ENCODE measurements at places on chromosomes 6 and 20.
A peak's percentile ranks its signal among the peaks of the same experiment; 100 is the strongest.

GRCh38 chr6:143822584-143823024 is 20.5 kb upstream of the LTV1 start:
- DNase-seq = no peak

GRCh38 chr6:147000545-147001488 is 203.4 kb upstream of the STXBP5 start:
- no peak for DNase-seq

DNA sequence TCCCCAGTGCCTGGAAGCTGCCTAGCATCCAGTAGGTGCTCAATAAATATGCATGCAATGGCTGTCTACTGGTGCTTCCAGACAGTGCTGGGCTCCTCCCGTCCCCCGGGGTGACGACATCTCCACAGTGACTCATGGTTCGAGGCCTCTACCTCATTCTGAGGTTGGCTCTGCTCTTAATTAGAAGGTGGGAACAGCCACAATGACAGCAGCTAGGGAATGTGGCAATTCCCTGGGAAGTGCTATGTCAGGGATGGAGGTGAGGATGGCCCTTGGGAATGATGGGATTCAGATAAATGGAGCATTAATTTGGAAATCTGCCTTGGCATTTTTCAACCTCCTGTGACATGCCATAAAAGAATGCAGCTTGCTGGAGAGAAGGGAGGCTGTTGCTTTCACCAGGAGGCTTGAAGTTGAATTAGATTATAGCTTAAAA is 43.5 kb upstream of the NFATC2 start:
- no peak for DNase-seq

DNA sequence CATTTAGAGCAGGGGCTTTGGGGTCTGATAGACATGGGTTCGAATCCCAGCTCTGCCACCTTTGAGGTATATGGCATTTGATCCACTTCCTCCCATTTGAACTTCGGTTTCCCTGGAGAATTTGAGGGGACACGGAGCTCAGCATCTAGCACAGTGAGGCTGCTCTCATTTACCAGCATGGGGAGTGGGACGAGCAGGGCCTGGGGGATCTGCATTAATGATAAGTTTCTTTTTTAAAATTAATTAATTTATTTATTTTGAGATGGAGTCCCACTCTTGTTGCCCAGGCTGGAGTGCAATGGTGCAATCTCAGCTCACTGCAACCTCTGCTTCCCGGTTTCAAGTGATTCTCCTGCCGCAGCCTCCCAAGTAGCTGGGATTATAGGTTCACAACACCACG is 52.6 kb downstream of the VSTM2L start:
- DNase-seq = no peak

DNA sequence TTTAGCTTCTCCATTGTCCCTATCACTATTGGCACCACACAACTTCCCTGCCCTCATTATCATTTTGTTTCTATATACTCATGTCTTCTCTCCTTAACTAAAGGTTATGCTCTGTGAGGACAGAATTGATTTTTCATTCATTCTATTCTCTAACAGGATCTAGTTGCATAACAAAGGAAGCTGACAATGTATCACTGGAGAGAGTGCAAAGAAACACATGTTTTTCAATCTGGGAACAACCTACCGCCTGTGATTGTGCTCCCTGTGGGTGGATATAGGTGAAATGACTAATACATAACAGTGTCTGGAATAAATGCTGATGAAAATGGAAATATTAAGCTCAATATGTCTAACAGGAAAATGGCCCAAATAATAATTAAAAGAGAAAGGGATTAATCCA is 56.6 kb downstream of the COL12A1 start:
- DNase-seq = no peak

DNA sequence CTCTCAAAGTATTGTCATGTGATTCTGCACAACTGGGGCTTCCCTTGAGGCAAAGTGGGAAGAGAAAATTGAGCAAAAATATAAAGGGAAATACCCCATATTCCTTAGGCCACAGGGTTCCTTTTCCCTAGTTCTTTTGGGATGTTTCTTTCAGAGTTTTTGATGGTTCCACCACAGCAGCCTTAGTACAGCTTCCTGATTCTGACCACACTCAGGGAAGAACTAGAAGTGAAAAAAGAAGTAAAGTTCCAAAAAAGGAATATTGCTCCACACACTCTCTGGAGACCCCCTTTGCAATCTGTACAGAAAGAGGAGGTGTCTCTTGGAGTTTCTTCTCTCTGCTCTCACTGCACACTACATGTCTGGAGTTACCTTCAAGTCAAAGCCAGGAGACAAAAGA is 27.9 kb upstream of the HLA-DQA2 start:
- DNase-seq = no peak

GRCh38 chr20:59403261-59403961 is 103.0 kb downstream of the EDN3 start:
- DNase-seq = peak; percentile 60

DNA sequence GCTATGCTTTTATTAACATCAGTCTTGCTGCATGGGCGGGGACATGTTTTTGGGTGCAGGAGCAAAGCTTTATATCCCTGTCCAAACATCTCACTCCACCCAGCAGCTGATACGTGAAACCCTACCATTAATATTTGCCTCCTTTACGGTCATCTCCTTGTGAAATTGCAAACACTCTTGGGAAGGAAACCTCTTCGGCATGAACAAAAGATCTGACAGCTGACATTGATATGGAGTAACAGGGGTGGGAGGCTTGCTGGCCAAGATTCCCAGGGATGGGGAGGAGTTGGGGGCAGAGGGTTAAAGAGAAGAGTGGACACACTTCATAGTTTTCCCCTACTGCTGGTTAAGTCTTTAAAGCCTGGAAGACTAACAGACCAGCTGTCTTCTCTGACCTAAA is 22.2 kb upstream of the VEGFA start:
- DNase-seq = no peak

DNA sequence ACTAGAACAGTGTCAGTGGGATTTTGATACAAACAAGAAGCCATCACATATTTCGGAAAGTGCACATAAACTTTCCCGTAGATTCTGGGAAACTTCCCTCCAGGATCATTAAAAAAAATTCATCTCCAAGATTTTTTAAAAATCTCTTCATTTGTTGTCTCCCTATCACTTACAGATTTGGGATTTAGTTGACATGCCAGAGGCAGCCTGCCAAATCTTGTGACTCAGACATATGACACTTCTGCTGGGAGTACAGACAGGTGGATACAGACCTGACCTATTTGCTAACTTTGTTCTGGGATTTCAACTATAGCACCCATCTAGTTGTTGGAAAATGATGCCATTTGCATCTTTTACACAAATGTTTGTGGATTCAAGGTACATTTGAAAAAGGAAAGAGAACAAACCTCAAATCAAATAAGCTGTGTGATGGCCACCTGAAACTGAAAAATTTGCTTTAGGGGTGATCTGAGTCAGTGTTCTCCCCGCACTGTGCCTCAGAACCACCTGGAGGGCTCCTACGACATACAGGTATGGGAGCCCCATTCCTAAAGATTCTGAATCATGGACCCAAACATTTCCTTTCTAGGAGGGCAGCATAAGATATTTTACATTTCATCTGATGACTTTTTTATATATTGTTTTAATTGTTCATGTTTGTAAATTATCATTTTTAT is 21.9 kb upstream of the CD2AP start:
- DNase-seq = no peak

GRCh38 chr6:89828988-89829471 is 650 bp upstream of the CASP8AP2 start:
- DNase-seq = peak; percentile 18

GRCh38 chr20:34575271-34575670 is 16.8 kb downstream of the MAP1LC3A start:
- no peak for DNase-seq

GRCh38 chr20:53149890-53150205 is 177.7 kb downstream of the TSHZ2 start:
- DNase-seq = no peak

GRCh38 chr6:41724228-41724580 is 11.2 kb downstream of the TFEB start:
- no peak for DNase-seq

GRCh38 chr6:121597654-121598053 is 162.2 kb downstream of the GJA1 start:
- DNase-seq = no peak

- no peak for DNase-seq
Observed at GRCh38 chr20:51461306-51461705, 81.2 kb downstream of the NFATC2 start.

- DNase-seq = no peak
Observed at GRCh38 chr6:34190504-34191122, 44.7 kb upstream of the GRM4 start.

DNA sequence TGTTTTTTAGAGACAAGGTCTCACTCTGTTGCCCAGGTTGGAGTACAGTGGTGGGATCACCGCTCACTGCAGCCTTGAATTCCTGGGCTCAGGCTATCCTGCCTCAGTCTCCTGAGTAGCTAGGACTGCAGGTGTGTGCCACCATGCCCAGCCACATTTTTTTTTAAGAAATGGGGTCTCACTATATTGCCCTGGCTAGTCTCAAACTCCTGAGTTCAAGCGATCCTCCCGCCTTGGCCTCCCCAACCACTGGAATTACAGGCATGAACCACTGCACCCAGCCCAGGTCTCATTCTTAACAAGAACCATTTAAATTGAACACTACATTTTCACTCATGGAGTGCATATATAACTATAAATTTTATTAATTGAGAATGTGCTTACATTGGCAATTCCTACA is 20.5 kb downstream of the RPF2 start:
- DNase-seq = no peak

- DNase-seq = no peak
Observed at GRCh38 chr20:51931371-51931781, 129.1 kb upstream of the SALL4 start.

GRCh38 chr6:113558966-113559365 is 298.2 kb upstream of the MARCKS start:
- DNase-seq = no peak

- DNase-seq = no peak
Observed at GRCh38 chr20:1085492-1086276, 32.7 kb upstream of the PSMF1 start.

GRCh38 chr20:61664556-61665320 is 400.9 kb downstream of the TAF4 start:
- DNase-seq = no peak

- DNase-seq = no peak
Observed at GRCh38 chr6:124973780-124974179, 11.5 kb downstream of the RNF217 start.

DNA sequence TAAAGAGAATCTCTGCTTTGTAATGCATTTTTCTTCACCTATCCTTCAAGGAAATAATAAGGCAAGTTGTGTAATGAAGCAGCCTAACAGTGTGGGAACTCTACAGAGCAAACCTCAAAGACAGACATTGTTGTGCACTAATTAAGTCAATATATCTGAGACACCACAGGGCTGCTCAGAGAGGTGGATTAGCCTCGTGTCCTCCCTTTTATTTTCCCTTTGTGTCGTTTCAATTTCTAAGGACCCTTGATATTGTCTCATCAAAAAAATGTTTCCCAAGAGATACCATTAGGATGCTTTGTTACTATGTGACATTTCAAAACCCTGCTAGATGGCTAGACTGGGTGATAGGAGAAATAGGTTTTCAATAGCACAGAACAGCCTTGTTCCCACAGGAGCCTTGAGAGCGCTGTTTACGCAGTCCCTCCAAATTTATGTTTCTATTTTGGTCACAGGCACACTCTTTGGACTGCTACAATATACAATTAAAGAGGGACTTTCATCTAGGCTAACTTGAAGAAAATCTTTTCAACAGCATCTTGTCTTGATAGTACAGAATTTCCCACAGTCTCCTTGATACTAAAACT is 23.1 kb downstream of the UBE3D start:
- DNase-seq = no peak

GRCh38 chr6:36666287-36666686 is 12.2 kb upstream of the CDKN1A start:
- DNase-seq = no peak

DNA sequence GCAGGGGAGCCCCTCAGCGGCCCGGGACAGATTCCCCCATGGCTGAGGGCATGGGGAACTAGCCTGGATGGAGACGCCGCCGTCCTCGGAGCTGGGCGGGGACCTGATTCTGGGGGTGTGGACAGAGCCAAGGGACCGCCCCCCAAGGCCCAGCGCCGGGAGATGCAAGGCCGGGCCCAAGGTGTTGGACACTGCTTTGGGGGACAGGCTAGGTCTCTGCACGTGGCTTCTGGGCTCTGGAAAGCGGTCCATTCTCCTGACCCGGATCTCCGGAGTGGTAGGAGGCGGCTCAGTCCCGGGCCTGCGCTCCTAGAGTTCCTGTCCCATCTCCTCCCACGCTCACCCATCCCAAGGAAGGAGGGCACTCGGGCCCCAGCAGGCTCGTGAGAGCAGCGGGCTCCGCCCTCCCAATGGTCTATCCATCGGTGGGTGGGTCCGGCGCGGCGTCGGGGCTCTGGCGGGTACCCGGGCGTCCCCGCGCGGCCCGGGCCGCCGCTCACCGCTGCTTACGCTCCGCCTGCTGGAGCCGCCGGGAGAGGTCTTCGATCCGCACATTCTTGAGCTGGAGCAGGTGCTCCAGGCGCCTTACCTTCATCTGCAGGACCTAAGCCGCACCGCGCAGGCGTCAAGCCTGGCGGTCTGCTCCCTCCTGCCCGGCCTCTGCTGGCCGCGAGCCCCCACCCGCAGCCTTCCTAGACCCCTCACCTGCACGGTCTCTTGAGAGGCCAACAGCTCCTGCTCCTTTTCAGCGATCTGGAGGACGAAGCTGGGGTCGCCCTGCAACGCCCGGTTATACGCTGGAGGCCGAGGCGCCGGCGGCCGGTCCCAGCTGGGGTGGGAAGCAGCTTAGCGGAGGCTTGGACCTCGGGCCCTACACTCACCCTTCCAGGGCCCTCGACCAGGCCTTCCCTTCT is 3.3 kb downstream of the SPEF1 start:
- peak; percentile 50 for DNase-seq

DNA sequence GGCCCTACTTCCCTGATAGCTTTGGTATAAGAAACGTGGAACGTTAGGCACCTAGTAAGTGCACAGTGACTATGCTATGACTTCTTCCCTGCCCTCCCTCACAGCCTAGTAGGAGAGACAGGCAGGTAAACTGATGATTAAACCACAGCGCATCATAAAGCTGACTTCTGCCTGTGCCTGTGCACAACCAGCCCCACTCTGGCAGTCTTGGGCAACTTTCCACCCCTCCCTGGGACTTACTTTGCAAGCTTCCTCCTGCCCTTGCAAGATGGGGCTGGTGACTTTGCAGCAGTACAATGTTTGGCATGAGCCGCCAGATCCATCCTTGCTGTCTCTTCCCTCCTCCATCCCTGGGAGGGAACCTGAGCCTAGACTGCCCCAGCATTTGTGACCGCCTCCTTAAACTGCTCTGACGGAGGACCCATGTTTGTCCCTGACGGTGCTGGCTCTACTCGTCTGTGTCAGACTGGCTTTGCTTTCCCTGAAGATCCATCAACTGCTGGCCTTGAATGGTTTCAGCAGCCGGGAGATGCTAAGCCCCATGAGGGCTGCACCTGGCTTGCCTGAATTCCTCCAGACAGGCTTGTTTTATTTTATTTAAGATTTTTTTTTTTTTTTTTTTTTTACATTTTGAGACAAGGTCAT is 36.1 kb downstream of the EFCAB8 start:
- DNase-seq = no peak

DNA sequence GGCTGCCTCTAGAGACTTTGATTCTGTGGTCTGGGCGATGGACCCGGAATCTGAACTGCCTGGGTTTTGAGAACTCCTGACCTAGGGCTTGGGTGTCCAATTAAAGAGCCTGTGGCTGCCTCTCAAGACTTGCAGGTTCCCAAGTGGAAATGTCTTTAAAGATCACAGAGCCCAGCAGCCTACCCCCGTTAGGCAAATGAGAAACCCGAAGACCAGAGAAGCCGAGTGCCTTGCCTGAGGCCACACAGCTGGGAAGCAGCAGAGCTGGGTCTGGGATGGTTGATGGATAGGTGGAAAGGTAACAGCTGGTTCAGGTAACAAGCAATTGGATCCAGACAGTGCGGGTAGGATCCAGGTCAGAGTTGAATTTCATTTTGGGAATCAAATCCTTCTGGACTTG is 25.8 kb downstream of the KCNB1 start:
- DNase-seq = no peak

Data from RPMI8226 (cell line).